HFFc6 (cell line): ENCODE measurements at places on chromosomes 2 and 18. TPM values are rescaled to one million over a fixed set of nuclear protein-coding genes. Genes with fewer than 3 reads are reported as not detected.

Gene UCN
- 0.39 to 0.88 TPM (median 0.62 TPM) in 3 replicates for total RNA-seq

DNA sequence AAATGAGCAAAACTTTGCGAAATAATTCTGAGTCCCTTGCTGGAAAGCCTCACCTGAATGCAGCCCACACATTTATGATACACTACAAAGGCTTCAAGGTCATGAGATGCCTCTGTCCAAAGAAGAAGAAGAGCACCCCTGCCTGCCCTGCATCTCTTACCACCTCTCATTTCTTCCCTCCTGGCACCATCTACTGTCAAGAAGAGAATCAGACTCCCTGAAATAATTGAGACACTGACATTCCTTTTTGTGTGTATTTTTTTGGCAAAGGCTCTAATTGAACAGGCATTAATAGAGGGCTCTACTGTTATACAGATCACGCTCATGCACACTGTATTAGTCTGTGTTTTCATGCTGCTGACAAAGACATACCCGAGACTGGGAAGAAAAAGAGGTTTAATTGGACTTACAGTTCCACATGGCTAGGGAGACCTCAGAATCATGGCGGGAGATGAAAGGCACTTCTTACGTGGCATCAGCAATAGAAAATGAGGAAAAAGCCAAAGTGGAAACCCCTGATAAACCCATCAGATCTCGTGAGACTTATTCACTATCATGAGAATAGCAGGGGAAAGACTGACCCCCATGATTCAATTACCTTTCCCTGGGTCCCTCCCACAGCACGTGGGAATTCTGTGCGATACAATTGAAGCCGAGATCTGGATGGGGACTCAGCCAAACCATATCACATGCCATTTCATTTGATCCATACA lies 176.3 kb downstream of the ALPK2 start:
- H3K27me3 ChIP-seq = peaks cover 39% of the 10 kb centered on the region
- H3K36me3 ChIP-seq = no peaks in the 10 kb centered on the region
- no peak for DNase-seq
- peaks cover 18% of the 10 kb centered on the region for H3K4me1 ChIP-seq
- no peak overlapping the region for H3K27ac ChIP-seq
- H3K4me3 ChIP-seq = no peak overlapping the region

DNA sequence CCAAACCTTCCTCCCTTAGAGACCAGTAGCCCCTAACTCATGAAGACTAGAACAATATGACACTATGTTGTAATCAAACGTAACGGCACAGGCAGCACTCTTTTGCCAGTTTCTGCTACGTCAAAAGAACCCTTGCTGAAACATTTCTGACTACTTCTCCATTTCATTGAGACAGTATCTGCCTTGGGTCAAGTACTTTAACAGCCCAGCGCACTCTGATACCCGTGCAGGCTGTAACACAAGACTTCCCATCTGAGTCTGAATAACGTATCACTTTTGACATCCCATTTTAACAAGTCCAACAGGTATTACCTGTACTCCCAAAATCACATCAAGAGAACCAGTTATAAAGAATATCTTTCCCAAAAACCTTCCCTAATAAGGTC lies 38.4 kb downstream of the TBC1D8 start:
- H3K4me3 ChIP-seq = no peak overlapping the region
- no peaks in the 10 kb centered on the region for H3K36me3 ChIP-seq
- H3K4me1 ChIP-seq = peaks cover 24% of the 10 kb centered on the region
- H3K27ac ChIP-seq = no peak overlapping the region
- no peak for DNase-seq

Gene GCG
- total RNA-seq = not detected in 3 replicates

- no peak overlapping the region for H3K4me3 ChIP-seq
- H3K27me3 ChIP-seq = no peaks in the 10 kb centered on the region
- peaks cover 27% of the 10 kb centered on the region for H3K36me3 ChIP-seq
- H3K27ac ChIP-seq = no peak overlapping the region
- DNase-seq = no peak
- H3K4me1 ChIP-seq = peaks cover 52% of the 10 kb centered on the region
Observed at GRCh38 chr2:39479696-39480095, 42.6 kb upstream of the MAP4K3 start.

Gene CBLN2
- not detected in 3 replicates for total RNA-seq

GRCh38 chr2:29033172-29033571 lies 41.2 kb downstream of the PCARE start:
- DNase-seq = peak; percentile 37
- H3K27me3 ChIP-seq = peaks cover 7% of the 10 kb centered on the region
- peaks cover 20% of the 10 kb centered on the region for H3K4me1 ChIP-seq
- peak overlapping the region; percentile 6; the same call in 1 of the 2 replicates for H3K4me3 ChIP-seq

DNA sequence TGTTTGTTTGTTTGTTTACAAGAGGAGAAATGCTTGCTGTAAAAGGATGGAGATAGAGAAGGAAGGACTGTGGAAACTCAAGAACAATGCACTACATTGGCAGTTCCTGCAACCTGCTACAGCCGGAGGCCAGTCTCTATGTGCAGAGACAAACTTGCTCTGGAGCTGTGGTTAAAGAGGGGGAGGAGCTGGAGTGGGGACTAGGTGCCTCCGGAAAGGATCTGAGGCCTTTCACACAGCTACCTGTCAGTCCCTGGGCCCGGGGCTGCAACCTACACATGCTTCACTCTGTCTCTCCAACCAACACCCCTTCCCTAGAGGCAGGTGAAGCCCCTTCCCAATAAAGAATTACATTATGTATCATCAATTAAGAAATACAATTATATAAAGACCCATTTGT lies 1234.0 kb upstream of the ZEB2 start:
- H3K4me3 ChIP-seq = no peak overlapping the region
- DNase-seq = no peak
- no peaks in the 10 kb centered on the region for H3K36me3 ChIP-seq
- no peak overlapping the region for H3K27ac ChIP-seq
- no peaks in the 10 kb centered on the region for H3K27me3 ChIP-seq

Gene MCM6
- total RNA-seq = 20.8 to 35.8 TPM (median 32.9 TPM) in 3 replicates

DNA sequence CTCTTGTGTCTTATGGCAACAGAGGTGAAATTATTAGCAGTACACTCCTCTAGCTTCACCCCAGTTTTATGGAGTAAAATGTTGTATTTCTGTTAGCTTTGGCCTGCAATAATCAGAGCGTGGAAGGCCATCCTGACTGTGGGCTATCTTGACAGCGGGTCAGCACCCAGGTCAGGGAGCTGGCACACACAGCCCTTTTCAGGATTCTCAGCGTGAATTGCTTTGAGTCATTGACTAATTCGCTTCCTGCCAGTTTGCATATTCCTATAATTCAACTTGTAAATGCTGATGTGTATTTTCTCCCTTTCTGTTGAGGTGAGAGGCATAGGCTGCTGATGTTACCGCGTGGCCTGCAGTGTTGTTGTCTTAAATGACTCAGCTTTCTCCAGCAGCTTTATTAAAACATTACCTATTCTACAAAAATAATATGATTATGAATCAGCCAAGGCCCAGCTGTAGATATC lies 109.6 kb upstream of the EML6 start:
- H3K27ac ChIP-seq = peak overlapping the region; percentile 42; the same call in 1 of the 2 replicates
- DNase-seq = no peak
- H3K27me3 ChIP-seq = no peaks in the 10 kb centered on the region; the same call in 1 of the 2 replicates
- no peak overlapping the region for H3K4me3 ChIP-seq
- peaks cover 39% of the 10 kb centered on the region for H3K36me3 ChIP-seq

- H3K4me1 ChIP-seq = no peaks in the 10 kb centered on the region
- H3K36me3 ChIP-seq = peaks cover 7% of the 10 kb centered on the region; the same call in 1 of the 2 replicates
- no peak for DNase-seq
- H3K27ac ChIP-seq = no peak overlapping the region
- H3K4me3 ChIP-seq = no peak overlapping the region
- H3K27me3 ChIP-seq = peaks cover 10% of the 10 kb centered on the region
Observed at GRCh38 chr2:239826786-239827522, 198.2 kb downstream of the NDUFA10 start.

DNA sequence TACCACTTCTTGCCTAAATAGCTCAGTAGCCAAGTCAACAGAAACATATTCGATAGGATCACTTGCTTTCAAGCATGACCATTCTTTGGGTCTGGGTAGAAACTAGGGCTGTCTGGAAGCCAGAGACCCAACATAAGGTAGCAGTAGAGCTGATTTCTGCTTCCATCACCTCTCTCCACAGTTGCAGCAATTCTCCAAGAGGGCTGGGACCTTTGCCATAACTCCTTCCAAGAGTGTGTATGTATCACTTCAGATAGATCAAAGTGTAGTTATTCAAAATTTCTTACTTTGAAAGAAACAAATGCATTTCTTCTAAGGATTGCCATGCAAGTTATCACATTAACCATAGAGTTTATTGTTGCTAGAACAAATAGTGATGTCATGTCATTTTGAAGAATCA lies 172.0 kb upstream of the GALNT5 start:
- no peak for DNase-seq
- H3K4me3 ChIP-seq = no peak overlapping the region
- H3K27ac ChIP-seq = no peak overlapping the region
- no peaks in the 10 kb centered on the region for H3K27me3 ChIP-seq

Gene DSG1
- not detected in 3 replicates for total RNA-seq
